ENCODE measurements at places on chromosomes 11 and 22.

DNA sequence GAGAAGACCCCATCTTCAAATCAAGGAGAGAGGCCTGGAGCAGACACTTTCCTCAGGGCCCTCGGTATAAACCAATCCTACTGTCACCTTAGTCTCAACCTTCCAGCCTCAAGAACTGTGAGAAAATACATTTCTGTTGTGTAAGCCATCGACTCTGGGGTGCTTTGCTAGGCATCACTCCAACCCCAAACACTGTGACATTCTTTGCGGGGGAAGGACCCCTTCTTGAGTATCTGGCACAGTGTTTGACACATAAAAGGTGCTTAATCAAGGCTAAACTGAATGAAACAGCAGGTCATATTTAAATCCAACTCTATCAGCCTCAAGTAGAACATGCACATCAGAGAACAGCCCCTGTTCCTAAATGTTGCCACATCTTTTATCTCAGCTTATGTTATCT, 558.1 kb downstream of the INSC start:
- no peak for DNase-seq

DNA sequence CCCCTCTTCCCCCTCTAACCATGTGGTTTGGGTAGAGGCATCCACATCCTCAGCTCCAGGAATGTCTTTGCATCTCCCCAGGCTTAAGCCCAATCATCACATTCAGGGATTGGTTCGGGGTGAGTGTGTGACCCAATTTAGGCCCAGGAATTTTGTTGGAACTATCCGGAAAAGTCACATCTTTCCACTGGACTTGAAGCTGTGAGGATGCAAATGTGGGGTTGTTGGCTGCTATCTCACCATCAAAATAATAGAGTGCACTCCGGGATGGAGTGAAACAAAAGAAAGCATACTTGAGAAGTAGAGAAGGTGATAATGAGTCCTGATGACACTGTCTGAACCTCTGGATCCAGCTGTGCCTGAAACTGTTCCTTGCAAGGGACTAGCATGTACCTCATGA, 33.8 kb upstream of the OLFML1 start:
- no peak for DNase-seq

DNA sequence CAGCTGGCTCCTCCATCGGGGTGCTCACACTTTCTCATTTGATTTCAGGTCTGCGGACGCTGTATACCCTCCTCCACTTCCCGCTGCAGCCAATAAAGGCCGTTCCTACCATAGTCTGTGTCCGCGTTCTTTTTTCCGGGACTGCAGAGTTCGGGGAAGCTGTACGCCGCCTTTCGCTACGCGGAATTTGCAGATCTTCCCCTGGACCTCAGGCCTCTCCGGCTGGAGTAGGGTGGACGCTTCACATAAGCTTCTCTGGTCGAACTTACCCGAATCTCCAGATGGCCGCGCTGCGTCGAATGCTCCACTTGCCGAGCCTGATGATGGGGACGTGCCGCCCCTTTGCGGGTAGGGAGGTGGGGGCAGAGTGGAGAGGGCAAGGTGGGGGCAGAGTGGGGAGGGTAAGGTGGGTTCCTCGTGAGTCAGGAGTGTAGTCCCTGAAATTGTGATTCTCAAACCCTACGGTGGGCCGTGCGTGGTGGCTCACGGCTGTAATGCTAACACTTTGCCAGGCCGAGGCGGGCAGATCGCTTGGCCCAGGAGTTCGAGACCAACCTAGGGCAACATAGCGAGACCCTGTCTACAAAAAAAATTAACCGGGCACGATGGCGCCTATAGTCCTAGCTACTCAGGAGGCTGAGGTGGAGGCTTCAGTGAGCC, 617 bp downstream of the CSKMT start:
- DNase-seq: peak; percentile 32

DNA sequence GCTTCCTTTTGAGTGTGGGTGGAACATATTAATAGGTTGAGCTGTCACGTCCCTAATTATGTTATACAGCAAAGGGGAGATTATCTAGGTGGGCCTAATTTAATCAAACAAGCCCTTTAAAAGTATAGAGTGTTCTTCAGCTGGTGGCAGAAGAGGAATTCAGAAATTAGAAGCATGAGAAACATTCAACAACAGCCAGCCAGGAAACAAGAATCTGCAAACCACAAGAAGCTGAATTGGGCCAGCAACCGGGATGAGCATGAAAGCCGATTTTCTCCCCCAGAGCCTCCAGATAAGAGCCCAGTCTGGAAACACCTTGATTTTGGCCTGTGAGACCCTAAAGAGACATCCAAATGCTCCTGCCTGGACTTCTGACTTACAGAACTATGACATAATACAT, 105.8 kb upstream of the LDLRAD3 start:
- DNase-seq: no peak

DNA sequence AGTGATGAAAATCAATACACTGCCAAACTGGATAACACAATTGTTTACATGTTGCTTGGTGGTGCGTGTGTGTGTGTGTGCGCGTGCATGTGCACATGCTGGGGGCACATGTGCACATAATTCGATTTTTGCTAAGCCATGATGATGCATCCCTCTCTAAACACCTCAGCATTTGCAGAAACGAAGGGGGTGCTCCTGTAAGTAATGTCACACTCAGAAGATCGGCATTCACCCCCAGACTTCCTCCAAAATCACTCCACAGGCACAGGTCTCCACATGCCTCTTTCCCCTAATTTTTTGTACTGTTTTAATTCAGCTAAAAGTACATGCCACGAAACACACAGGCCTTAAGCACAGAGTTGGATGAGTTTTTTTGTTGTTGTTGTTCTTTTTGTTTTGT, 341.5 kb downstream of the SHANK2 start:
- no peak for DNase-seq

DNA sequence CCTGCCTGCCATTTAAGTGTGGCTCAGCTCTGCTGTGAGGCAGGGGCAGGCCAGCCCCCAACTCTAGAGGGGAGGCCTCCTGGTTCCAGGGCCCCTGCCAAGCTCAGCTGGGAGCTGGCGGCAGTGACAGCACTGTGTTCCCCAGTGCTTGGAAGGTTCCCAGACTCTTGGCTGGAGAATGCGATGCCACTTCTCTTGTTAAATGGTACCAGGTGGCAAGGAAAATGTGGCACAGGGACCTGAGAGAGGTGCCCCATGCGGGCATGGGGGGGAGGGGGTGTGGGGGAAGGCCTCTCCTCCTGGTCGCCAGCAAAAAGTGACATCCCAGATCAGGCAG, 8.4 kb upstream of the TNFRSF13C start:
- no peak for DNase-seq

GRCh38 chr11:115724666-115725065, 220.5 kb upstream of the CADM1 start:
- DNase-seq: no peak

DNA sequence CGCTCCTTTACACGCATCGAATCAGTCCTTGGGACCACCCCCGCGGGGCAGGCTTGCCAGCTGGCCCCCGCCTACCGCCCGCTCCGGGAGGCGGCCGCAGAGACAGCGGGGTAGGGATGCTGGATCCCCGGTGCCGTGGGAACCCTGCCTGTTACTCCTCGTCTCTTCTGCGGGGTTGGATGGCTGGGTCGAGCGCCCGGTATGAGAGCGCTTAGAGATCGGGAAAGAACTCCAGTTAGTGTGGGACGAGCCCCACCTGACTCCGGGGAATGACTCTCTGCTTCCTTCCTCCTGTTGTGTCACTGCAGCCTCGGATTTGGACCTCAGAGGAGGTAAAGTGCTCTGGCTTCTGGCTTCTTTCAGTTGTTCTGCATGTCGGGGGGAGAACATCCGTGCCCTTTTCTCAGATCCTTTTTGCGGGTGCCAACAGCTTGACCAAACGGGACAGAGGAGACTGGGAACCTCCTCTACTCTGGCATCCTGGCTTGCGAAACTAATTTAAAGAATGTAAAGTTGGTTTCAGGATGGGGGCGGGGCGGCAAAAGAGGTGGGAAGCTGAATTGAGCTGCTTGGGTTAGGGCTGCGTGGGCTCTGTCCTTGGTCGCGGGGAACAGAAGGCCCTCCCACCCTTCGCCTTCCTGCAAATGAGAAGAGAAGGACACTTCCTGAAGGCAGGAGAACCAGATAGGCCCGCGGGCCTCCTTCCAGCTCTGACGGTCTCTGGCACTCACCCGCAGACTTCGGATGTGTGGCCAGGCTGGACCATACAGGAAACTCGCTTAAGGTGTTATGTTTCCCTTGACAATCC, 938 bp downstream of the LAYN start:
- no peak for DNase-seq

Data from stimulated activated CD8-positive, alpha-beta memory T cell treated with anti-CD3 and anti-CD28 coated beads, Interleukin-2, amount 100 ng/mL, for 1 hour (primary cell).